ENCODE measurements at places on chromosomes 12 and 14. TPM values are rescaled to one million over a fixed set of nuclear protein-coding genes. Genes with fewer than 3 reads are reported as not detected.

DNA sequence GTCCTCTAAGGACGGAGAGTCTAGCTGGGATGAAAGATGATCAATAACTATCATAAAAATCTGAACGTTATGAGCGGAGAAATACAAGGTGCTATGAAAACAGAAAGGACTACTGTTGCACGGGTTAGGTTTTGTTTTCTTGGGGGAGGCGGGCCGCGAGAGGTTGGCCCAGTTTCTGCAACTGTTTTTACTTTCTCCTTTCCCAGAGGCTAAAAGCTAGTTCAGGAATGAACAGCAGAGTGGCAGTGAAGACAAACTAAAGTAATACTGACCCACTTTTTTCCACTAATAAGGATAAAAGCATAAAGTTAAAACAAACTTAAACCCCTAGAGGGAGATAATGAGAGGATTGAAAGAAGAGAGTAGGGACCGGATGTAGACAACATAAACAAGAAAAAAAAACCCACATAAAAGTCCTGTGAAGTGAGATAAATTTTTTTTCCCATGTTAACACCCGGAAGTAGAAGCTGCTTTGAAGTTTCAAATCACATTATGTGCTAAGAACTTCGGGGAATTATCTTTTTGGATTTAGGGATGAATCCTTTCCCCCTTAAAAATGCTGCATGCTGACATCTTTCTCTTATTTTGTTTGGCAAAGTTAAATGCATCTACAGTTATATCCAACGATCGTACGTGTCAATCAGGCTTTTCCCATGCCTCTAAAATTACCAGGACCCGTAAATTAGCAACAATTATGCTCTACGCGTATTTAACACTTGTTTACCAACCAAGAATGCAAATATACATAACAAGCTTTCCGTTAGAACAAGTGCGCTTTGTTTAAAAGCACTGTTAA lies 1.0 kb upstream of the CDK17 start:
- no peak for DNase-seq

- DNase-seq = no peak
Measured at GRCh38 chr12:131312793-131313545, 359.3 kb downstream of the ADGRD1 start.

DNA sequence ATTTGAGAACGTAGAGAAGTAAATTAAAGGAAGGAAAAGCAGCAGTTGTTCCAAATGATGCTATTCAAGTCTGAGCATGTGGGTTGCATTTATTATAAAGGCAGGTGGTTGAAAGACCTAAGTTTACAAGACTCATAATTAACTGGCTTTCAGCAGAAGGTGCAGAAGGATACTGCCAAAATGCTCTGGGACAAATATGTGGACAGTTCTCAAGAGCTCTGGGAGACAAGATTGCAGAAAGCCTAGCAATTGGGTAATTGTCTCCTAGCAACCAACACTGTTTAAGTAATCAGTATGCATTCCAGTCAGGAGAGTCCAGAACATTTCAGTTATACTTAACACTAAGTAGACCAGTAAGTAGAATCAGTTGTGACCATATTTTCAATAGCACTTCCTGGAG lies 131.5 kb downstream of the GPR135 start:
- no peak for DNase-seq

GRCh38 chr12:2961705-2962104 lies 2.5 kb downstream of the TEAD4 start:
- no peak for DNase-seq

DNA sequence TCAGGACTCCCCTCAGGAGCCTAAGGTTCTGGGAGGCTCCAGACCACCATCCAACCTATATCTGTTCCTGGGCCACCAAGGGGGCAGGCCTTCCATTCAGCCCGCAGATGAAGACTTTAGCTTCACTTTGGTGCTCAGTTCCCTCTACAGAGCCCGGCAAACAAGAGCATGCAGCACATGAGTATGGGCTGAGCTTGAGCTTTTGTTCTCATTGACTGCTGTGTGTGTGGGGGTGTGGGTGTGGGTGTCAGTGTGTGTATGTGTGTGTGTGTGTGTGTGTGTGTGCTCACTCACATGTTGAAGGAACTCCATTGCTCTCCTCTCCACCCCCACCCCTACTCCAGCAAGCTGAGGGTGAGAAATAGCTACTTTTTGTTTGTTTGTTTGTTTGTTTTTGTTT lies 219.1 kb downstream of the ZFP36L1 start:
- DNase-seq = no peak

GRCh38 chr12:88325816-88326189 lies 183.7 kb downstream of the TMTC3 start:
- no peak for DNase-seq

The GPR137C gene
- total RNA-seq = 0.32 TPM
